ENCODE measurements at places on chromosomes 12 and 14. TPM values are rescaled to one million over a fixed set of nuclear protein-coding genes. Genes with fewer than 3 reads are reported as not detected.
A peak's percentile ranks its signal among the peaks of the same experiment; 100 is the strongest.

PAH gene
- 13.3 TPM for total RNA-seq

- no peaks in the 10 kb centered on the region for H3K27me3 ChIP-seq
- no peak overlapping the region for H3K27ac ChIP-seq
- peaks cover 54% of the 10 kb centered on the region for H3K36me3 ChIP-seq
- no peak overlapping the region for H3K4me3 ChIP-seq
- no peaks in the 10 kb centered on the region for H3K4me1 ChIP-seq
Measured at GRCh38 chr14:71062581-71063303, 155.5 kb downstream of the PCNX1 start.

SMCO2 gene
- total RNA-seq: 0.31 TPM

DPY19L2 gene
- total RNA-seq: 25.0 TPM

DNA sequence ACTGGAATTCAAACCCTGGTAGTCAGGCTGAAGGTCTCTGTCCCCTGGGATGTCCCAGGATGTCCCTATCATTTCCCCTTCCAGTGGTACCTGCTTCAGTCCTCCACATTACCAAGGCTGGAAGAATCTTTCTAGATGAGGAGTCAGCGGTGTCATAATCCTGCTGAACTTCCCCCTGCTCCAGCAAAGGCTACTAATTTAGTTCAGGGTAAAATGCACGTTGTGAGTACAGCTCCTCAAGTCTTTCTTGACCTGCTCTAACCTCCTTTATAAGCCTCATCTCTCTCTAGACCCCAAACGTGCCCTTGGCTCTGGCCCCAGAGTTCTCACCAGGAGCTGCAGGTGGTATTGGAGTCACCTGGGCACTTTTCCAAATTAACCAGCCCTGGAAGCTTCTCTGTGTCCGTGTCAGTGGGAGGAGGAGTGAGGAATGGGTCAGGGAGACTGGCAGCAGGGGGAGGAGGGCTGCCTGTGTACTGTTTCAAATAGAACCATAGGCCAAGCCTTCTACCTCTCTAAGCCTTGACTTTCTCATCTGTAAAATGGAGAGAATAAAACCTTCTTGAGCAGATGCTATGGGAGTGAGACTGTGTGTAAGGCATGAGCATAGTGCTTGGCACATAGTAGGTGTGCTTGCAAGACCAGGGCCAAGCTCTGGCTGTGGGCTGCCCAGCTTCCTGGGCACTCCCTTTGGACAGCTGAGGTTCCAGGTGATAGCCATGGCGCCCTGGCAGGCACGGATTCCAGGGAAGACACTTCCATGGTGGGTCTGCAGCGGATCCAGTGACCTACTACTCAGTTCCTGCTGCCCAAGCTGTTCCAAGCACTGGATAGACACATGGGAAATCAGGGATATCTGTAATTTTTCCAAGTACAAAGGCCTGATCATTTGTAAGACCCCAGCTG is 24.5 kb downstream of the ASB2 start:
- no peak overlapping the region for H3K4me3 ChIP-seq
- no peak for DNase-seq
- no peaks in the 10 kb centered on the region for H3K27me3 ChIP-seq
- peaks cover 11% of the 10 kb centered on the region for H3K4me1 ChIP-seq

DNA sequence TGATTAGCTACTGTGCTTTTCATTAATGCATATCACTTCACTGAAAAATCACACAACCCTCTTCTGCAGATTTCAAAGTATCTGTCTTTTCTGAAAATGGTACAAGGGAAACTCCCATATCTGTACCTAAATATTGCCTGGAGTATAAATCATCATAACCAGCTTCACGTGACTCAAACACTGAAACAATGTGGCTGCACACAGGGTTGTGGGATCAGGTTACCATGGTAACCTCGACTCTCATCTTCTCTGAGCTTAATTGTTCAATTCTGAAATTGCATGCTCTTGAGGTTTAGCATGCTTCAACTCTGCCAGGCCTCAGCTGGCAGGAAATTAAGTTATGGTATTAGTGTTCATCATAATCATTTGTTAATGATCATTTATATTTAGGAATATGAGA is 77.5 kb upstream of the CPSF6 start:
- H3K4me1 ChIP-seq: peaks cover 6% of the 10 kb centered on the region
- H3K4me3 ChIP-seq: no peak overlapping the region
- no peak overlapping the region for H3K27ac ChIP-seq
- no peaks in the 10 kb centered on the region for H3K27me3 ChIP-seq

GRCh38 chr12:51873251-51873994 is 14.5 kb upstream of the ANKRD33 start:
- peaks cover 16% of the 10 kb centered on the region for H3K27me3 ChIP-seq
- no peaks in the 10 kb centered on the region for H3K36me3 ChIP-seq
- H3K4me1 ChIP-seq: peaks cover 33% of the 10 kb centered on the region
- H3K27ac ChIP-seq: no peak overlapping the region
- DNase-seq: no peak

POTEM gene
- total RNA-seq: not detected

DNA sequence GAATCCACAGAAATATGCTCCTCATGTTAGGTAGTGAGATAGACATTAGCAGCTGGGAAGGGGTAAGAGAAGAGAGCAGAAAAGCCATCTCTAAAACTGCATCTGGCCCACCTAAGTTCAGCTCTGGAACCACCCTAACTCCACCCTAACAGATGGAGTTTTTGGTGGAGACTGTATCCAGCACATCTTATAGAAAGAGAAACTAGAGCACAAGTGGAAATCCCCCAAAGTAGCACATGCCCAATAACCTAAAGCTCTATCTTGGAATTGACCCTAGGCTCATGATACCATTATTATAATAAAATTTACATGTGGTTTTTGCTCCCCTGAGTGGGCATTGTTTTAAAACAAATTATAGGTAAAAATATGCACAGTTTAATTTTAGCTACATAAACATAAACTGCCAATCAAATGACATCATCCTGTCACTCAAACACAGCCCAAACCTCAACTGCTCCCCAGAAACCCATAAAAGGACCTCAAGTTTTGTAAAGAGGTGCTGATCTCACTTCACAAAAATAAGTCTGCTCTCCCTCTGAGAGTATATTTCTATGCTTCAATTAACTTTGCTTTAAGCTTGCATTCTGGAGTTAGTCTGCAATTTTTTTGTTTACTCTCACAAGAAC is 206.4 kb downstream of the PIK3C2G start:
- H3K36me3 ChIP-seq: peaks cover 4% of the 10 kb centered on the region
- no peak for DNase-seq
- H3K4me3 ChIP-seq: no peak overlapping the region
- H3K4me1 ChIP-seq: no peaks in the 10 kb centered on the region
- no peaks in the 10 kb centered on the region for H3K27me3 ChIP-seq

DNA sequence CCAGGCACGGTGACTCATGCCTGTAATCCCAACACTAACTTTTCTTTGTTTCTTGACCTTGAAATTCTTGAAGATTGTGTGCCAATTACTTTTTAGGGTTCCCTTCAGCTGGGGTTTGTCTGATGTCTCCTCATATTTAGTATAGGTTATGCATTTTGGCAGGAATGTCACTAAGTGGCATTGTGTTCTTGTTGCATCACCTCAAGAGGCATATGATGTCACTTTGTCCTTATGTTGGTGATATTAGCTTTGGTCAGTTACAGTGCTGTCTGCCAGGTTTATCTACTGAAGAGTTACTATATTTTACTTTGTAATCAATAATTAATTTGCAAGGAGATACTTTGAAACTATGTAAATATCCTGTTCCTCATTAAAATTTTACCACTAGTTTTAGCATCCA is 61.0 kb upstream of the BTG1 start:
- no peak overlapping the region for H3K27ac ChIP-seq
- H3K4me3 ChIP-seq: no peak overlapping the region
- H3K36me3 ChIP-seq: peaks cover 3% of the 10 kb centered on the region
- peaks cover 5% of the 10 kb centered on the region for H3K27me3 ChIP-seq
- no peaks in the 10 kb centered on the region for H3K4me1 ChIP-seq
- no peak for DNase-seq

GRCh38 chr12:112496496-112496895 is 77.7 kb downstream of the PTPN11 start:
- H3K36me3 ChIP-seq: peaks cover 32% of the 10 kb centered on the region
- H3K4me3 ChIP-seq: no peak overlapping the region
- no peaks in the 10 kb centered on the region for H3K4me1 ChIP-seq
- H3K27ac ChIP-seq: no peak overlapping the region
- H3K27me3 ChIP-seq: no peaks in the 10 kb centered on the region
- no peak for DNase-seq

TSPAN8 gene
- 33.7 TPM for total RNA-seq

DNA sequence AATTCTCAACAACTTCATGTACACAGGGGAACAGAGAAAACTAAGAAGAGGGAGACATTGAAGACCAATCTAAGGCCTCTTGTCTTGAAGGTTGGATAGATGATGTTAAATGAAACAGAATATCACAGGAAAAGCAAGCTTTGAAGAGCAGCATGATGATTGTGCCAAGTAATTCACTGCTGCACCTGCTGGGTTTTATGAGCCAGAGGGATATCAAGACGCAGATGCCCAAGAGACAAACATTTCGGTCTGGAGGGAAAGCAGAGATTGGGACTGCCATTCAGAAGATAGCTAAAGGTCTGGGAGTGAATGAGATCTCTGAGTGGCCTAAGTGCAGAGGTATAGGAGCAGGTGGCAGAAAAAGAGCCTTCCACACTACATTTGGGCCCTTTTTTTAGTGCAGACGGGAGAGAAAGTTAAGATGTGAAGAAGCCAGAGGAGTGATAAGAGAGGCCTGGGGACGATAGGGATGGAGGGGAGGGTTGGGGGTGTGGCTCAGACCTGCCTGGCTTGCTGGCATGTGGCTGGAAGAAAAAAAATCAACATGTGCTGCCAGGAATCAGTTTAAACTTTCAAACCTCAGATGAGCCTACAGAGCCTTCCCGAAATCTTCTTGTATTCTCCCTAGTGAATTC is 200.6 kb downstream of the AEBP2 start:
- peaks cover 4% of the 10 kb centered on the region for H3K27me3 ChIP-seq
- DNase-seq: no peak
- no peak overlapping the region for H3K27ac ChIP-seq
- H3K36me3 ChIP-seq: peaks cover 11% of the 10 kb centered on the region
- H3K4me1 ChIP-seq: peaks cover 14% of the 10 kb centered on the region

- peaks cover 35% of the 10 kb centered on the region for H3K36me3 ChIP-seq
- no peaks in the 10 kb centered on the region for H3K27me3 ChIP-seq
- no peak overlapping the region for H3K4me3 ChIP-seq
- H3K27ac ChIP-seq: no peak overlapping the region
- DNase-seq: no peak
Measured at GRCh38 chr14:101986953-101987352, 22.6 kb downstream of the DYNC1H1 start.

DNA sequence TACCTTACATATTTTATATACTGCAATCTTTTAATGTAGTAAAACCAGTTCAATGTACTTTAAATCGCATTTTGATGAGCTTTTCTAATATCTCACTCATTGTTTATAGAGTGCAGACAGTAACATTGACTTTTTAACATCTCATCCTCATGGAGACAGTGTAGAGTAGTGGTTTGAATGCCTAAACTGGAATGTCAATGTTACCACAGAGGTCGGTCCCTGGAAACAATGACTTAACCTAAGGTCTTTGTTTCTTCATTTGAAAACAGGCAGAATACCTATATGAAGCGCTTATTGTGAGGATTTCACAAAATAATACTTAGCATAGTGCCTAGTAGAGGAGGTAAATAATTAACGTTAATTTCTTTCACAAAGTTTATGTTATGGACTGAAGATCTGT is 5.0 kb downstream of the CDK17 start:
- no peak for DNase-seq
- no peaks in the 10 kb centered on the region for H3K27me3 ChIP-seq
- H3K4me3 ChIP-seq: peak overlapping the region; percentile 12
- peak overlapping the region; percentile 52 for H3K27ac ChIP-seq
- no peaks in the 10 kb centered on the region for H3K36me3 ChIP-seq
- peaks cover 25% of the 10 kb centered on the region for H3K4me1 ChIP-seq

- no peak overlapping the region for H3K27ac ChIP-seq
- no peak overlapping the region for H3K4me3 ChIP-seq
- H3K4me1 ChIP-seq: peaks cover 31% of the 10 kb centered on the region
Measured at GRCh38 chr14:76767681-76768656, 6.7 kb downstream of the VASH1 start.

GRCh38 chr14:60349663-60350365 is 100.8 kb downstream of the PPM1A start:
- H3K27me3 ChIP-seq: peaks cover 16% of the 10 kb centered on the region
- H3K36me3 ChIP-seq: no peaks in the 10 kb centered on the region
- H3K4me3 ChIP-seq: no peak overlapping the region
- H3K27ac ChIP-seq: no peak overlapping the region
- peaks cover 16% of the 10 kb centered on the region for H3K4me1 ChIP-seq

DNA sequence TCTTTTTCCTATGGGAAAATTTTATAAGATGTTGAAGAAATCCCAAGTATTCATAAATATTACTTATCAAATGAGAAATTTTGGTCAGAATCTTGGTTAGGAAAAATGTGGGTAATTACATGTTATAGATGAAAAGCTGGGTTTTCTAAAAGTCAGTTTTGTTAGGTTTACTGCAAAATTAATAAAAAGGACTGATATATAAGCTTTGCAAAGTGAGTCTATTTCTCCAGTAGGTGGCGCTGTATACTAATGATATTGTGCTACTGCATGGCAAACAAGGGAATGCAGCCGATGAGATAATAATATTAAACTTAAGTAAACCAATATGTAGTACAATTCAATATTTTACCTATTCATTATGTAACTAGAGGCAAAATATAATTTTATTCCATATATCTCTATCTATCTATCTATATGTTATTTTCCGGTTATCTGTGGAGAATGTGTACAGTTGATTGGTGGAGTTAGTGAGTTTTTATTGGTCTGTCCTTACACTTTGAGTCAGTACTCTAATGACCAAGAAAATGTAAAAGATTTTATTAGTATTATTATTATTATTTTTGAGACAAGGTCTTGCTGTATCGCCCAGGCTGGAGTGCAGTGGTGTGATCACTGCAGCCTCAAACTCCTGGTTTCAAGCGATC is 32.9 kb downstream of the MIPOL1 start:
- H3K4me3 ChIP-seq: no peak overlapping the region
- DNase-seq: no peak

ACTR6 gene
- total RNA-seq: 32.9 TPM

GRCh38 chr12:65510584-65511050 is 232.1 kb downstream of the MSRB3 start:
- H3K27ac ChIP-seq: peak overlapping the region; percentile 87
- peaks cover 29% of the 10 kb centered on the region for H3K27me3 ChIP-seq
- H3K36me3 ChIP-seq: no peaks in the 10 kb centered on the region
- peak; percentile 81 for DNase-seq
- H3K4me3 ChIP-seq: peak overlapping the region; percentile 75

- H3K4me3 ChIP-seq: no peak overlapping the region
- H3K27me3 ChIP-seq: no peaks in the 10 kb centered on the region
- no peak overlapping the region for H3K27ac ChIP-seq
- no peaks in the 10 kb centered on the region for H3K4me1 ChIP-seq
- DNase-seq: no peak
Measured at GRCh38 chr14:63275611-63276010, 43.1 kb downstream of the GPHB5 start.

GSC gene
- 16.2 TPM for total RNA-seq

PLEKHG3 gene
- total RNA-seq: 83.9 TPM

GRCh38 chr12:31728289-31728916 is 418 bp downstream of the AMN1 start:
- H3K36me3 ChIP-seq: peaks cover 34% of the 10 kb centered on the region
- DNase-seq: peak; percentile 71
- H3K27ac ChIP-seq: peak overlapping the region; percentile 99
- peaks cover 9% of the 10 kb centered on the region for H3K4me1 ChIP-seq

KCNH3 gene
- total RNA-seq: 0.72 TPM

TSPAN19 gene
- total RNA-seq: 0.56 TPM

- H3K27ac ChIP-seq: no peak overlapping the region
- H3K36me3 ChIP-seq: no peaks in the 10 kb centered on the region
- H3K27me3 ChIP-seq: no peaks in the 10 kb centered on the region
- peak; percentile 65 for DNase-seq
Measured at GRCh38 chr12:131097202-131098177, 143.8 kb downstream of the ADGRD1 start.

C1S gene
- 2.7 TPM for total RNA-seq

GRCh38 chr14:55807881-55808379 is 227.9 kb downstream of the KTN1 start:
- peak overlapping the region; percentile 82 for H3K27ac ChIP-seq
- H3K4me3 ChIP-seq: no peak overlapping the region
- H3K4me1 ChIP-seq: peaks cover 21% of the 10 kb centered on the region
- H3K27me3 ChIP-seq: no peaks in the 10 kb centered on the region
- H3K36me3 ChIP-seq: no peaks in the 10 kb centered on the region
